ENCODE measurements at places on chromosomes 13 and 19. TPM values are rescaled to one million over a fixed set of nuclear protein-coding genes. Genes with fewer than 3 reads are reported as not detected.

DNA sequence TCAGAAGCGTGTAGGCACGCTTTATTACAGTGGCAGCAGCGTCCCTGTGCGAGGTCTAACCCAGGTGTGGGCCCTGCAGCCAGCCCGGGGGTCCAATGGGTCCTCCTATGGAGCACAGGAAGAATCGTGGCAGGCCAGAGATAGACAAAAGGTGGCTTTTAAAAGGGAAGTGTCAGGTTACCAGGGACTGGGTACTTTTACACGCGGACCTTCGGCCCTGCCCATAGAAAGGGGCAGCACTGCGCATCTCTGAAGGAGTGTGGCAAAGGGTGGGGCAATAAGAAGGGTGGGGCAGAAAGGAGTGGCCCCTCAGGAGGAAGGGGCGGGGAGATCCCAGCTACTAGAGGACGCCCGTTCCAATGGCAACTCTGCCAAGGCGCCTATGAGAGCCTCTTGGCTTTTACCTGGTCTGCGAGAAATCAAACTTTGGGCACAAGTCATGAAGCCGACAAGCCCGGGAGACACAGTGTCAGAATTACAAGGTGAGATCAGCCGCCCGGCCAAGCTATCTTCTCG, 1419.8 kb downstream of the UQCRFS1 start:
- H3K36me3 ChIP-seq, result peaks cover 28% of the 10 kb centered on the region
- peaks cover 24% of the 10 kb centered on the region for H3K4me1 ChIP-seq
- peak overlapping the region; percentile 94 for H3K27ac ChIP-seq

DNA sequence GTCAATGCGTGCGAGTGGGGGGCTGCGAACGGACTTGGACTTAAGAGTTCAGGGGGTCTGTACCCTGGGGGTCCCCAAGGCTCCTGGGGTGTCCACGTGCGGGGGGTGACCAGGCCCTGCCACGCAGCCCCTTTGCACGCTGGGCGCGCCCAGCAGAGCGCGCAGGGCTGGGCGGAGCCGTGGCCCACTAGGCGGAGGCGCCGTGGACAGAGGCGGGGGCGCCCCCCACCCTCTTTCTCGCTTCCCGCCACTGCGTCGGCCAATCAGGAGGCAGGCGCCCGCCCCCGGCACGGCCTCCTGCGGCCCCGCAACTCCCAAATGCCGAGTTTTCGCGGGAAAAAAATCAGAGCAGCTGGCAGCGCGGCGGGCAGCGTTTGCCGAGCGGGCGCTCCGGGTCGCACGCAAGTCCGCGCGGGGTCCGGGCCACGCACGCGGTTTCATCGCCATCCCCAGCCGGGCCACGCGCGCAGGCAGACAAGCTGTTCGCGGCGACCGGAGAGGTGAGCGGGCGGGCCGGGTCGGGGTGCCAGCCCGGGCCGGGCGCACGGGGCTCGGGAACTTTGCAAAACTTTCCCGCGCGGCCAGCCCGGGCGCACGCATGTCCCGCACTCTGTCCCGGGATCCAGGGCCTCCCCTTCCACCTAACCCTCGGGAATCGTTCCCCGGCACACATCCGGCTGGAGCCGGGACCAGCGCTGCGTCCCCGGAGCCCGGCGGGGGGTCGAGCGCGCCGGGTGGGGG, at the start of gene UHRF1:
Gene UHRF1, plus strand, starts transcription at position 346 of the 741 bp plus-strand sequence. CDS start 1,385 bp downstream, outside the sequence.
- H3K27ac ChIP-seq, result peak within 1 kb of the TSS; percentile 79
- H3K27me3 ChIP-seq, result no peaks in the 10 kb centered on the region
- H3K4me1 ChIP-seq, result peaks cover 50% of the 10 kb centered on the region
- peak within 1 kb of the TSS; percentile 91 for H3K4me3 ChIP-seq
- DNase-seq, result peak; percentile 87
- peaks cover 41% of the 10 kb centered on the region for H3K36me3 ChIP-seq

TPTE2 gene
- not detected for total RNA-seq

GRCh38 chr13:20411638-20412342, 113.9 kb downstream of the CRYL1 start:
- peak overlapping the region; percentile 85 for H3K27ac ChIP-seq
- peak overlapping the region; percentile 36 for H3K4me3 ChIP-seq
- DNase-seq, result peak; percentile 59
- H3K36me3 ChIP-seq, result peaks cover 15% of the 10 kb centered on the region
- H3K27me3 ChIP-seq, result no peaks in the 10 kb centered on the region
